ENCODE measurements at places on chromosomes 7 and 10.
A peak's percentile ranks its signal among the peaks of the same experiment; 100 is the strongest.

DNA sequence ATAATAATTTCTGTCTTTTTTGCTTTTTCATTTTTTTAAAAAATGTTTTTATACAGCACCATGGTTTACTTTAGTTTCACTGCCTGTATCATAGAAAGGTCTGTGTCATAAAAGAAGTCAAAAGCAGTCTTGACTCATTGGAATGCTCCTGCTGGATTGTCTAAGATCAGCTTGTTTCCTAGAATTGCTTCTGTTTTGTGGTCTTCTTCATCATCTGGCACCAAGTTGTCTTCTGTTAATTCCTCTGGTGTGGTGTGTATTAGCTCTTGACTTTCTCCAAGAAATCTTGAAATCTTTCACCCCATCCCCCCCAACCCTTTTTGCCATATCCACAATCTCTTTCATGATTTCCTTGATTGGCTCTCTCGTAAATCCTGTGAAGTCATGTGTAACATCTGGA is 250.3 kb upstream of the CXCL12 start:
- no peak for DNase-seq

DNA sequence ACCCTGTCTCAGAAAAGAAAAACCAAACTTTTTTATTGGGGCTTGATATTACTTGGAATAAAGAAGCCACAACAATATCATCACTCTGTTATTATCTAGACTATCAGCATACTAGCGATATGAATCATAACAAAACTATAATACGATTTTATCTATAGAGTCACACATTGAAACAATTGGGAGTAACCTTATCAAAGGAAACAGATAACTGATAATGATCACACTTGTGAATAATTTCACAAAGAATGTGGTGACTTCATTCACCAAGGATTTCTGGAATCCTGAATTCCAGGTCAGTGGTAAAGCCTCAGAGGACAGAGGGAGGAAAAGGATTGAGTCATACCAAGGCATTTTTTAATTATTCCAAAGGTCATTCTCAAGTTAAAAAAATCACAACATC is 32.1 kb upstream of the NMT2 start:
- no peak for DNase-seq

DNA sequence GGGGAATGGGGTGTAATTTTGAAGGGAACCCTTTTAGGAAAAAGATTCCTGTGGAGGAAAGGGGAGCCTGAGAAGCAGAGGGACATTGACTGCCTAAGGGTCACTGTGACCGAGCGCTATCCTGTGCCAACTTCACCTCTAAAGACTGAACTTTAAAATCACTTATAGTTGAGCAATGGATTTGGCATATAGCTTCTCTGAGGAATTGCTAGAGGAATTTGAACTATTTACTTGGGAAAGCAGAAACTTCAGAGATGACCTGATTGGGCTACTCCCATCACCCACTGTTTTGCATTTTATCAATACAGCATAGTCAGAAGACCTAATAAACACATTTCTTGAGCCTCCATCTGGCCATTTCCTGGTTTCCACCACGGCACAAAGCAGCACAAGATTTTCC is 23.7 kb upstream of the WNT16 start:
- no peak for DNase-seq

- no peak for DNase-seq
Observed at GRCh38 chr10:92696606-92697383, 7.0 kb downstream of the HHEX start.

- no peak for DNase-seq
Observed at GRCh38 chr7:115782696-115783490, 247.7 kb downstream of the TFEC start.

DNA sequence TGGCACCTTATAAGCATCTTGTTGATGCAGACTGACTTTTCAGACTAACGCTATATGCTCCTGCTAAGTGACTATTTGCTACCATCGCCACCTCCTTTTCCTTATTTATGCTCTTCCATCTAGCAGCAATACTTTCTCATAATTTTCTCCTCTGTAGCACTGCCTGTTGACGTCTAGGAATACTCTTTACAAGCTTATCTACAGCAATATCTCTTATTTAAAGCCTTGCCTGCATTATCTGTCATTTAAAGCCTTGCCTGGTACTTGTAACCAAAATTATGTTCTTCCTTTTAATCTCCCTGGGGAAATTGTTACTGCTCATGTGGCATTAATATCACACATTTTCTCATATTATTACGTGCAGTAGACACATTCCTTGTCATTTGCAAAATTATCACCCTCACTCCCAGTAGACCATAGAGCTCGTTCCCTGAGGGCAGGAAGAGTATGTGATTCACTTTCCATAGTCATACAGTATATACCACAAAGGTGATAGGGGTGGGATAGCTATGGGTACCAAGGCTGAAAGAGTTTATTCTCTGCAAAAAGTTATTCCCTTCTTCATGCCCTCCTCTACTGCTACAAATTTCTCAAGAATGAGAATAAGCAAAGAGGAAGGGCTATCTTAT is 359.7 kb upstream of the PCDH15 start:
- no peak for DNase-seq

DNA sequence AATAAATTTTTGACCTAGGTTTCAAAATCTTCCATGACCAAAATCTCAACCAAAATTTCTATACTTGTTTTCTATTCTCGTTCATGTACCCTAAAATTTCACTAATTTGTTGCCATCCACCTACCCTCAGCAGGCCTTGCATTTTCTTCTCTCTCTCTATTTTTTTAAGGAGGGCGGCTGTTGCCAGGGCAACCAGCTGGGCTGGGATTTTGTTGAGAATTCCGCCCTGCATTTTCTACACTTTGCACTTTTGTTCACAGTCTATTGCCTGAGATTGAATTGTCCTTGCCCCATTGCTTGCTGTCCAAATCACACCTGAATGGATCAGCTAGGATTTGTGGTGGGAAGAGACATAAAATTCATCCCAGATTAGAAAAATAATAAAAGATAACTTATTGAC is 657.5 kb upstream of the NRP1 start:
- no peak for DNase-seq

DNA sequence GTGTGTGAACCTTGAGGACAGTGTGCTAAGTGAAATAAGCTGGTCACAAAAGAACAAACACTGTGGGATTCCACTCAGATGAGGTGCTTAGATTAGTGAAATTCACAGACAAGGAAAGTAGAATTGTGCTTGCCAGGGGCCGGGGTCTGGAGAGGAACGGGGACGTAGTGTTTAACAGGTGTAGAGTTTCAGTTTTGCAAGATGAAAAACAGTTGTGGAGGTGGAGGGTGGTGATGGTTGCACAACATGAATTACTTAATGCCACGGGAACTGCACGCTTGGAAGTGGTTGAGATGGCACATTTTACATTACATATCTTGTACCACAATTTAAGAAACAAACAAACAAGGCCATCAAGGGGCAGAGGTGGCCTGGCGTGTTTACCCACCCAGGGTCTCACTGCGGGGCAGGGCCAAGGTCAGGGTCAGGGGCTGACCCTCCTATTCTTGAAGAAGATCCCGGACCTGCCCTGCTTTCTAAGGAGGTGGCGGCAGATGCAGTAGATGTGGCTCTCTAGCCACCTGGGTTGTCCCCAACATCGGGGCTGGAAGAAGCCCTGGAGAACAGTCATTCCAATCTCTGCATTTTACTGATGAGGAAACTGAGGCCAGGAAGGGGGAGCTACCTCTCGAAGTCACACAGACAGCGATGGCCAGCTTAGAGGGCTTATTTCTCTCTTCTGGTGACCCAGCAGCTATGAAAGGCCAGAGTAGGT is 91.5 kb upstream of the LRRC4 start:
- DNase-seq, result no peak

GRCh38 chr10:101552442-101552841 is 35.6 kb downstream of the POLL start:
- no peak for DNase-seq

DNA sequence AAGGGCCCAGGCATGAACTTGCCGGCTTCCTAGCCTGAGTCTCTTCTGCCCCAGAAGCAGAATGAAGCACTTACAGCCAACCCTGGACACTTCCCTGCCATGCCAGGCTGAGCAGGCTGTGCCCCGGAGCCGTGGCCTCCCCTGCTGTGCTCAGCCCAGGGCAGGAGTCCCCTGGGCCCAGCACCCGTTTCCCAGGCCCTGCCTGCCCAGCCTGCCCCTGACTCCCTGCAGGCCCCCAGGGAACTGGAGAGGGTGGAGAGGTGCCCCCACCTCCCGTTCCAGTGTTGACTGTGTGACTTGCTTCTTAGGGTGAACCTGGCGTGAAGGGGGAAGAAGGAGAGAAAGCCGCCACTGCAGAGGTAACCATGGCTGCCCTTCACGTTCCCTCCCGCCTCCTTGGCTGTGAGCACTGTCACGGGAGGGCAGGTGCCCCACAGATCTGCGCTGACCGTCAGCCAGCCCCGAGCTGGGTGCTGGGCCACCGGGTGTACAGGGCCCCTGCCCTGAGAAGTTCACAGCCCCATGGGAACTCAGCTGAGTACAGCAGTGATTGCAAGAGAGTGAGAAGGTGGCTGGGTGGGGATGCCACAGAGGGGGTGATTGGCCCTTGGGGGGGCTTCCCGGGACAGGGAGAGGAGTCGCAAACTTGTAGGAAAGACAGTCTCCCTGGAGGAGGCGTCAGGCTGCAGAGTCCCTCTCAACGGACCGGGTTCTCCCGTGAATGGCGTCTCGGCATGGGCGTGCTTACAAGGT is 75.9 kb downstream of the MYL10 start:
- DNase-seq, result peak; percentile 12

DNA sequence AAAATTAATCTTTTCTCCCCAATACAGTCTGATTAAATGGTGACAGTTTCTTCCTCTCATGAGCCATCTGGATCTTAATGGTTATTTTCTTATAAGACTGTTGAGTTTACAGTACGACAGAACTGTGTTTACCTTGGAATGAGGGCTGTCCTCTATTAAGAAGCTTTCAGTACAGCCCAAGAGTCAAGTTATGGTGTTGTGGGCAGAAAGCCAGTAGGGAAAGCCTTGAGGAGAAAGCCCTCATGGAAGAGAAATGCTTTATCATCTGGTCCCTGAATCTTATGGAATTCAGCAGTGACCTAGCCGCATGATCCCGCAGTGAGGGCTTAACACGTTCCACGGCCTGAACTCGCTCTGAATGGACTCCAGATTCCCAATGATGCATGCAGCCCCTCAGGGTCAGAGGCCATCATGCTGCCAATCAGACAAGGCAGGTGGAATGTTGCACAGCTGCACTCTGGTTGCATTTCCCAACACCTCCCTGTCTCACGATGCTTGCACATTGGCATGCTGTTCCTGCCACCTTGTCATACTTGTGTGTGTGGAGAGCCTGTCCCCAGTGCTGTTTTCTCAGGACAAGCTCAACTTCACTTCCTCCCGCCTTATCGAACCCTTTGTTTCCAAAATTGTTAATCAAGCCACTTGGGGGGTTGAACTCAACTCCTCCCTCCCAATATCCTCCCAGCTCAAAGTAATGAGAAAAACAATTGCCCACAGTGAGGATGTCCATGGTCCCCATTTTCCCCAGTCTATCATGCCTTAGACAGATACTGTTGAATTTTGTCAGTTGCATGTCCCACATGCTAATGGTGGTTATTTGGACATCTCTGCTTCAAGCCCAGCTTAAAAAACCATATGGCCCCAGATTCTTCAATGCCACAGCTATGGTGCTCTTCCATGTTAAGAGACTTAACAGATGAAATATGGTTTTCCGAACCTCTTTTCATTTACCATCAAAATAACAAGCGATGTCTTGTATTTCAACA is 211.1 kb upstream of the TCF7L2 start:
- no peak for DNase-seq

DNA sequence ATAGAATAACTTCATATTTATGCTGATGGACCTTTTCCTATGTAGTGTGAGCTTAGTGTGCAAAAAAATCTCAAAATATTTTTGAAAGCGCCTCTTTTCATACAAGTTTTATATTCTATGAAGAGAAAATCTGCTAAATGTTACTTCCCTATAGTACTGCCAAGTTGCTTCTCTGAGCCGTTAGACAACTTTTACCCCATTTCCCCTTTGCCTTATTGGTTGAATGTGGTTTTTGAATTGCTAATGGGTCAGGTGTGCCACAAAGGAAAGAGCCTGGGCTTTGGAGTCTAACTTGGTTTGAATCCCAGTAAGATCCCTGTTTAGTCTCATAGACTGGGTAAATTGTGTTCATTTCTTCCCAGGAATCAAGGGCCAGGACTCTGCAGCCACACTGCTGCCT is 261.5 kb downstream of the SNX10 start:
- no peak for DNase-seq

DNA sequence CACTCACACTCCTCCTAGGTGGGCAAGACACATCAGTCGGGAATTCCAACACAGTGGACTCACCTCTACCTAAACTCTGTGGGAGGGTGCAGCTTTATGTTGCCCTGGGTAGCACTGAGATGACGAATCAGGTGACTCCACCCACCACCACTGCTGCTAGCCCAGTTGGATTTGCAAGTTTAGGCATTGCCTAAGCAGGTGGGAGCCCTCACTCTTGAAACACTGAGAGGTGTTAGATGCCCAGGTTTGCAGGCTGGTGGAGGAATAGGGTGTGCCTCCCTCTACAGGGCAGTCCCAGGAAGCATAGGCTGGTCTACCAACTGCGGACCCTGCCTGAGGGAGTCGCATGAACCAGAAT is 708.9 kb downstream of the POM121L12 start:
- DNase-seq, result no peak

DNA sequence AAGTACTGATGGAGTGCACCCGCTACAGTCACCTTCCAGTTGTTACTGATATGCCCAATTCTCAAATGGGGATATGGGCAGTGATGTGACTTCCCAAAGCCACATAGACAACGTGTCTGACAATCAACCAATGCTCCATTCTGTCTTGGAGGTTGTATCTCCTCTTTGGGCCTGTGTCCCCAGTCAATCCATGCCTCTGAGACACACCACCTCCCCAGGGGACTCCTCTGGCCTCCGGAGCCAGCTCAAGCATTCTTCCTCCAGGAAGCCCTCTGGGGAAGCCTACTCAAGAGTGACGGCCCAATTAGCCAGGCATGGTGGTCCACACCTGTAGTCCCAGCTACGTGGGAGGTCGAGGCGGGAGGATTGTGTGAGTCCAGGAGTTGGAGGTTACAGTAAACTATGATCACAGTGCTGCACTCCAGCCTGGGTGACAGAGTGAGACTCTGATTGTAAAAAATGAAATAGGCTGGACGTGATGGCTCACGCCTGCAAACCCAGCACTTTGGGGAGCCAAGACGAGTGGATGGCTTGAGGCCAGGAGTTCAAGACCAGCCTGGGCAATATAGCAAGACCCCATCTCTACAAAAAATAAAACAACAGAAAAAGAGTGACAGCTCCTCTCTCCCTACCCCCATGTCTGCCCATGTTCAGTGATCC is 99.5 kb upstream of the TNRC18 start:
- peak; percentile 66 for DNase-seq

DNA sequence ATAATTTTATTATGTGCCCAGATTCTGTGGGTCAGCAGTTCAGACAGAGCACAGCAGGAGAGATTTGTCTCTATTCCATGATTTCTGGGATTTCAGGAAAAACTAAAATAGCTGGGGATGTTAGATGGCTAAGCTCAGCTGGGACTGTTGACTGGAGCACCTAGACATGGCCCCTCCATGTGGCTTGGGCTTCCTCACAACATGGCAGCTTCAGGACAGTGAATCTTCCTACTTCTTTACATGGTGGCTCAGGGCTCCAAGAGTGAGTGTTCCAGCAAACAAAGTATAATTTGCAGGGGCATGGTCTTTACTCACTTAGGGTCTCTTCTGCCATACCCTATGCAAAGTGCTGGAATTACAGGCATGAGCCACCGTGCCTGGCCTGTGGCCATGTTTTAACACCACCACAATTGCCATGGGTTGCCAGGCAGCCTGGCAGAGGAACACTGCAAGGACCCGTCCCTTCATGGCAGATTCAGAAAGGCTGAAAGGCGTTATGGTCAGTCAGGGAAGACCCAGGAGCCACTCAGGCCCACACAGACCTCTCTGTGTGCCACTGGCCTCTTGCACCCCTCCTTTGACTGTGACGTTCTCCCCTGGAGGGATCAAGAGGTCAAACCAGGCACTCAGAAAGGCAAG is 50.8 kb upstream of the ZMIZ1 start:
- no peak for DNase-seq

All from left hindlimb (tissue), 1 donor.